Astrocyte (in vitro differentiated cells and primary cell): ENCODE measurements at places on chromosomes 7 and 10.

GRCh38 chr10:129400426-129400825 is 66.6 kb upstream of the MGMT start:
- DNase-seq, result no peak

GRCh38 chr7:154693661-154694060 is 309.3 kb downstream of the PAXIP1 start:
- no peak for DNase-seq

- no peak for DNase-seq
Measured at GRCh38 chr7:47510192-47510591, 71.7 kb downstream of the TNS3 start.

GRCh38 chr7:128931190-128931798 is 6.4 kb upstream of the IRF5 start:
- no peak for DNase-seq

GRCh38 chr10:100153239-100153825 is 32.5 kb downstream of the ERLIN1 start:
- no peak for DNase-seq

GRCh38 chr7:36262309-36263094 is 109.4 kb downstream of the EEPD1 start:
- no peak for DNase-seq

DNA sequence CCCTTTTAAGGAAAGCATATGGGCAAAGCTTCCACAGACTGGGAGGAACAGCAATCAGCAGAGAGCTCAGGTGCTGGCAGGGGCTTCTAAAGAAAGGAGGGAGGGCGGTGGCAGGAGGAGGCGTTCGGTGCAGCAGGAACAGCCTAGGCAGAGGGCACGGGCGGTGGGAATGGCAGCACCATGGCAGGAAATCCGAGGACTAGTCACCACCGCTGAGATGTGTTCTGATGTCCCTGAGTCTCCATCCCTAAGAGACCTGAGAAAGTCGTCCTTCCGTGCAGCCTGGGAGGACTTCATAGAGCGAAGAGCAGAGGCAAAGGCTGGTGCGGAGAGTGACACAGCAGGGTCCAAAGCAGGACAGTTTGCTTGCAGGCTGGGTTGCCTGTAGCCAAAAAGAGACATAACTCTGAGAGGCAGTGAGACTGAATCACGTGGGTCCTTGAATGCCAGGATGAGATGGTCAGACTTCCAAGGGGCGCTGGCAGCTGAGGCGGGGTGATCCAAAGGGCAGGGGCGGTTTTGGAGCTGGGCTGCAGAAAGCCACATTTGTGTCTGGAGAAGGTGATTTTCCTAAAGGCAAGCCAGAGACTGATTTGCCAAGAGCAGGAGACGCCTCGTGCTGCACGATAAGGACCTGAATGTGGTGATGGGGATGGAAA is 35.8 kb upstream of the GRID1 start:
- DNase-seq, result peak; percentile 39

DNA sequence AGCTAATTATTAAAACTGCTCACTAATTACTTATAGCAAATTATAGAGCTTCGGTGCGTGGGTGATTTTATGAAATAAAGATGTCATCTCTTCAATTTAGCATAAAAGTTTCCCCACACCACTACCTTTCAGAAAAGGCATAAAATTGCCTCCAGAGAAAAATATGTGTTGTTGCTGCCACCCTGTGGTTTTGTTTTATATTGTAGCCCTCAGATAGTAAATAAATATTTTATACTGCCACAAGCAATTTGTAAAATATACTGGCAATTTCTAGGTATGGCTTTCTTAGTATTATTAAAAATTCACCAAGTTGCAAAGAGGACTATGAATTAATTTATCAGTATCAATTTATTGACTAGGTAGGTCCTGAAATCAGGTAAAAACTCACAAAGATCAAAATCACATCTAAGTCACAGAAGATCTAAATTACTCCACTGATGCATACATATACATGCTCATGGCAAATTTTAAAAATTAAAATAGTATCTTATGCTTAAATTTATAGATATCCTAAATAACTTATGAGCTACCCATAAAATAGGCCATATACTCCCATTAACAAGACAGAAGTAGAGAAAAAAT is 26.5 kb downstream of the ASNS start:
- no peak for DNase-seq

- no peak for DNase-seq
Measured at GRCh38 chr7:136104269-136104603, 127.1 kb upstream of the MTPN start.

DNA sequence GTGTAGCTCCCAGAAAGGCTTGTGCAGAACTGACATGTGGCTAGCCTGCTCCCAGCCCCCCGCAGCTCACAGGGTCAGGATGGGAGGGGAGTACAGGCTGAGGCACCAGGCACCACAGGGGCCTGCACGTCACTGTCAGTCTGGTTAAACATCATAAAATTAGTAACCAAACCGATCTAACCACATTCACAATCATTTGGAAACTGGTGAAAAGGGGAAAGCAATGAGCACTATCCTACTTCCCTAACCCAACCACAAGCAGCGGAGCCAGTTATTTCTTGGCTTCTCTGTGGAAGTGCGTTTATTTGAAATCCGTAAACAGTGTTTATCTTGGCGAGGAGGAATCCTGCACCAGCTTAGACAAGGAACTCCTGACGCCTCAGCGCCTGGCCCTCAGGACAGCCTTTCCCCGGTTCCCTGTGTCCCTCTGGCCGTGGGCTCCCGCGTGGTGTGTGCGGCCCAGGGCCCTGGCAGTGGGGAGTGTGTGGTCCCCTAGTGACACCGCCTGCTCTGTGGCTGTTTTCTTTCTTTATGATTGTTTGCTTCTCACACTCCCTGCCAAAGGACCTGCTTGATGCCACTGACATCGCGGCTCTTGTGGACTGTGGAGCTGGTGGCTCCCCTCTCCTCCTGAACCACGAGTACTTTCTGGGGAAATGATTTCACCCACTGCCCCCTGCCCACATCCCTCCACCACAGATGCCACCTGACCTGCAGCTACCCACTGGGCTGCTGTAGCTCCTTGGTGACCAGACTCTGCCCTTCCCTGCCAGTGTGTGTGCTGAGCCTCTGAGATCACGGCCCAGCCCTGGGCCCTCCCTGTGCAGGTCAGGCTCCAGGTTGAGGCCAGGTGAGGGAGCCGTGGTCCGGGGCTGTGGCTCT is 38.0 kb downstream of the INPP5A start:
- DNase-seq, result peak; percentile 95

GRCh38 chr10:32271617-32272016 is 75.3 kb downstream of the EPC1 start:
- DNase-seq, result peak; percentile 48

DNA sequence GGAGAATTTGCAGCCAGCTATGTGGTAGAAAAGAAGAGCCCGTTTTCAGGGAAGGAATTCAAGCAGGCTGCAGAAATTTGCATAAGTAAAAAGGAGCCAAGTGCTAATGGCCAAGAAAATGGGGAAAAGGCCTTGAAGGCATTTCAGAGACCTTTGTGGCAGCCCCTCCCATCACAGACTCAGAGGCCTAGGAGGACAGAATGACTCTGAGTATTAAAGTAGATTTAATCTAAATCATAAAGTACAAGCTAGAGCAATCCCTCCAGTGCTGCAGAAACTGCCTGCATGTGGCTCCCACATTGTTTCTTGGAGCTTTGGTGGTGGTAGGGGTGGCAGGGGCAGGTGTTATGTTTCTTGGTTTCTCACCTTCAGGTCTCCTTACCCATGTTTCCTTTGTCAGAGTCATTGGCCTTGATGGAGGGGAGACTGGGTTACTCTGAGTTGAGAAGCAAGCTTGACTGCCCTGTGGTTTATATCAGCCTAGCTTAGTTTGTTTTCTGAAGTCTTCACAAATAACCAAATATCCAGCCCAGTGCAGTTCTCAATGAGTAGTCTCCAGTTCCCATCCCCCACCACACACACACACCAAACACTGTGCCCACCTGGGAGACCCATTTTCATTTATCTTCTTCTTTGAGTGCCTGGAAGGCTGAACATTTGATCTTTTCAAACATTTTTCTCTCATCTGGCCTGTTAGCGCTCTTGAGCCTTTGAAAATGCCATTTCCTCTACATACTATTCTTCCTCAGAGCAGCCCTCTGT is 34.5 kb downstream of the ITPRIP start:
- no peak for DNase-seq

DNA sequence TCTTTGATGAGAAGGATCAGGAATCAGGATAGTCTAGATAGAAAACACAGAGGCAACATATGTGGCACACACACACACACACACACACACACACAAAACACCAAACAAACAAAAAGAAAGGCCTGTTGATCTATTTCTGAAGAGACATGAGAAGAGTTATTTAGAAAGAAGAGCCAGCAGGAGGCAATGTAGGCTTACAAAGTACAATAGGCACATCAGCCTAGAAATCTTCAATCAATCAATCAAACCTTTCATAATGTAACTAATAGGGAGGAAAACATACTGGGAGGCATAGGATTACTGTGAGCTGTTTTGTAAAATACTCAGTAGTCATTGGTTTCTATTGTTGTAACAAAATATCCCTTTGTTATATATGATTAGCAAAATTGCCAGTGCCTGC is 47.3 kb upstream of the TES start:
- no peak for DNase-seq

- DNase-seq, result no peak
Measured at GRCh38 chr10:88395677-88396076, 187.4 kb downstream of the RNLS start.

DNA sequence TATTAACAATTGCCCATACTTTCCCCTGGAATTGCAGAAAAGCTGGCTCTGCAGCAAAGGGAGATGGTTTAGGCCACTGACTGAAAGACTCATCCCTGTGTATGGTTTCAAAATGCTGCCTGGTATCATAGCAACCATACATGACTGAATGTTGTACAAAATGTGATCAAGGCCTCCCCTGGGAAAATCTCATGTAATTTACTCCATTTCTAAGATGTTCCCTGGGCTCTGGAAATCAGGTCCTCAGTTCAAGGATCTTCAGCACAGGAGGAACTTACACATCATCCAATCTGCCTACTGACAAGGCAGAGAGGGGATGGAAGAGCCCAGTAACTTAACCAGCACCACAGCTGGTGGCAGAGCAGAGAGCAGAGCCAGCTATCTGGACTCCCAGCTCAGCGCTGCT is 111.8 kb downstream of the JAZF1 start:
- no peak for DNase-seq

DNA sequence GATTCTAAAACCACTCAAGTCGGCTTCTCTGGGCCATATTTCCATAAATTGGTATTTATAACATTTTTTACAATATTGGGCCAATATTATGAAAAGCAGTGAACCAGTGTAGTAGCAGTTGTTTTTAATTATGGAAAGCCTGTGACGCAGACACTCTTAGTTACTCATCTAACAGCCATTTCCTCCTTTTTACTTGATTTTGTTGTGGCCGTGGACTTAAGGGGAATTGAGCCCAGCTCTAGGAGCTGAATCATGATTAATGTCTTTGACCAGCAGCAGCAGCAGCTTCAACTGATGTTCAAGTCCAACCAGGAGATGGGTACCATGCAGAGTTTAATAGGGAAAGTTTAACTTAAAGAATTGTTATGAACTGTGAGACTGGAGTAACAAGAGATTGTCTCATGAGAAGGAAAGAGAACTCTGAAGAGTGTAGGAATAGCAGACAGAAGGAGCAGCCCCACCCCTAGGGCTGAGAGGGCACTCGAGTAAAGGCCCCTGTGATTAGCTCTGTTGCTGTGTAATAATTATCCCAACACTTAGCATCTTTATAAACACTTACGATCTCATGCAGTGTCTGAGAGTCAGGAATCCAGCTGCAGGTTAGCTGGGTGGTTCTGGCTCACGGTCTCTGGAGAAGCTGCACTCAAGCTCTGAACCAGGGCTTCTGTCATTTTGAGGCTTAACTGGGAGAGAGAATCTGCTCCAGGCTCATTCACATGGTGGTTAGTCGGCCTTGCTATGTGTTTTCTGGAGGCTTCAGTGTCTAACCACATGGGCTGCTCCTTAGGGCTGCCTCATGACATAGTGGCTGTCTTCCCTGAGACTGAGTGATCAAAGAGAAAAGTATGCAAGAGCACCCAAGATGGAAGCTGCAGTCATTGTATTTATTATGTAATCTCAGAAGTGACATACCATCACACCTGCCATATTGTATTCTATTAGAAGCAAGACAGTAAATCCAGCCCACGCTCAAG is 4.6 kb downstream of the LANCL2 start:
- peak; percentile 91 for DNase-seq

GRCh38 chr10:4918236-4918635 is 45.0 kb upstream of the AKR1C1 start:
- no peak for DNase-seq

GRCh38 chr10:131928248-131929095 is 27.7 kb downstream of the PPP2R2D start:
- peak; percentile 34 for DNase-seq

DNA sequence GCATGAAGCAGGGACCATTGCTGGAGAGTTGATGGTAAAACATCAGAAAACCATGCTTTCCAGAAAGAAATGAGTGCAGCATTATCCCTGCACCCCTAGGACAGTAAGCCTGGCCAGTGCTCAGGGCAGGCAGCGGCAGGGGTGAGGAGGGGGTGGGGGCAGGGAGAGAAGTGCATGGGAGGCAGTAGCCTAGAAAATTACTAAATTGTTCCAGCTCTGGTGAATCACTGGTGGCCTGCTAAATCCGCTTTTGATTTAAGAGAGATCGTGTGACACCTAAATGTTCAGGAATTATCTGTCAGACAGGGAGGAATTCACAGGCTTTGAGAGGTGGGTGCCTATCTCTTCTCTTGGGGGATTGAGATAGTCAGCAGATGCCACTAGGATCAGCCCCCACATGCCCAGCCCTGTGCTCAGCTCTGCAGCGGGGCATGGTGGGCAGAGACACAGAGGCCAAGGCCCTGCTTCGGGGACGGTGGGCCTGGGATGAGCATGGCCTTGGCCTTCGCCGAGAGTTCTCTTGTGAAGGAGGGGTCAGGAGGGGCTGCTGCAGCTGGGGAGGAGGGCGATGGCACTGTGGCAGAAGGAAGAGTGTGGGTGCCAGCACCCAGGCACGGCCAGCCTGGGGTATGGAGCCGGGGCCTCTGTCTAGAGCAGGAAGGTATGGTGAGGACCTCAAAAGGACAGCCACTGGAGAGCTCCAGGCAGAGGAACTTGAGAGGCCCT is 5.0 kb upstream of the AQP1 start:
- DNase-seq, result peak; percentile 47

DNA sequence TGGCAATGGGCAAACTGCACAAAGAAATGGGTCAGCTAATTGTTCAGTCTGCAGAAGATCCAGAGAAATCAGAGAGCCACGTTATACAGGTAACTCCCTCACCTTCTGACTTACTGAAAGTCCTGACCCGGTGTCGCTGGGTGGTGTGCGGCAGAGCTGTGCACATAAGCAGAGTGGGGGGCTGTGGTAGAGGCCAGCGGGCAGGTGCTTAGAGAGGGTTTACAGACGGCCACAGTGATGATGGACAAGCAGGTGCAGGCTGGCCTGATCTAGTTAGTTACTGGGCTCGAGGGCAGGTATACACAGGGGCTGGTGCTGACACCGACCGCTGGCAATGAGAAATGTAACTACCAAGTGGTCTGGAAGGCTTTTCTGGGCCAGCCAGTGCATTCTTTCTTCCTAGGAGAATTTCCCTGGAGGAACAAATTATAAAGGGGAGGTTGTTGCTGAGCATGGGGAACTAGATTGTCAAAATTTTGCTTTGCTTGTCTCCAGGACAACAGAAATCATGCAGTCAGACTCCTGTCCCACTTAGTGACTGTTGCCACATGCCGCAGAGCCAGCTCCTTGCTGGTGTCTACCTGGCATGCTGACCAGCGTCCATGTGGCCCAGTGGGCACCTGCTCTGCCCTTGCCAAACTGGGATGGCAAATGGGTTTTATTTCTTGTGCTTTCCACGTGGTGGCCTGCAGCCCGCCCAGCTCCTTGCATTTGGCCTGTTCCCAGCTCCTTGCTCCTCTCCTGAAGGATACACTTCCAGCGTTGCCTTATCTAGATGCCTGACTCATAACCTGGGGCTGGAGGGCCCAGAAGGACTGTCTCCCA is 28.8 kb downstream of the DENND10 start:
- DNase-seq, result no peak
